ENCODE measurements at places on chromosomes 1 and 21.

- DNase-seq, result no peak
Measured at GRCh38 chr1:228493141-228494043, 6.2 kb downstream of the RNF187 start.

- DNase-seq, result no peak
Measured at GRCh38 chr21:32728456-32728839, 635 bp upstream of the SYNJ1 start.

DNA sequence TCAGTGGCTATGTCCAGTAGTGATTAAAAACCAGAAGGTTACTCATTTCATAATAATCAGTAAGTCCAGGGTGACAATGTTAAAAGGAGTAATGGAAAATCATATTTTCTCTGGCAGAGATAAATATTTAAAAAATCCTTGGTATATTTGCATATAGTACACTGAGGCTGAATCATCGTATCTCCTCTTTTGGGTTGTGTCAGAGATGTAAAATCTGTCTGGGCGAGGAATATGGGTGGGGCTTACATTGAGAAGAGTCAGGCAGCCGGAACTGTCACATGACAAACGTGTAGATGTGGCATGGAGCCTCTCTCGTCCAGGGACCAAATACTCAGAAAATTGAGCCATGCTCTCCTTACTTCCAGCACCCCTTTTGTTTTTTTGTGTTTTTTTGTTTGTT lies 120.9 kb downstream of the FMN2 start:
- DNase-seq, result no peak

DNA sequence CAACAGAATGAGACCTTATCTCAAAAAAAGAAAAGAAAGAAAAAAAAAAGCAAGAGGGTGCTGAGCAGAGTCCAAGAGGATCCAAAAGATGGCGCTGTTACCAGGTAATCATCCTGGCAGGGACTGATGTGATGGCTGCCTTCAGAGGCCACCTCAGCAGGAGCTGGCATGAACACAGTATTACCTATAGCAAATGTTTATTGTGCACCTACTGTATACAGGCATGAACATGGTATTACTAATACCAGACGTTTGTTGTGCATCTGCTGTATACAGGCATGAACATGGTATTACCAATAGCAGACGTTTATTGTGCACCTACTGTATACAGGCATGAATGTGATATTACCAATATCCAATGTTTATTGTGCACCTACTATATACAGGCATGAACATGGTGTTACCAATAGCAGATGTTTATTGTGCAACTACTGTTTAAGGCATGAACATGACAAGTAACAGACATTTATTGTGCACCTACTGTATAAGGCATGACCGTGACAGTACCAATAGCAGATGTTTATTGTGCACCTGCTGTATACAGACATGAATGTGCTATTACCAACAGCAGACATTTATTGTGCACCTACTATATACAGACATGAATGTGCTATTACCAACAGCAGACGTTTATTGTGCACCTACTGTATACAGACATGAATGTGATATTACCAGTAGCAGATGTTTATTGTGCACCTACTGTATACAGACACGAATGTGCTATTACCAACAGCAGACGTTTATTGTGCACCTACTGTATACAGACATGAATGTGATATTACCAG lies 115.1 kb upstream of the TMEM51 start:
- DNase-seq, result no peak

- DNase-seq, result no peak
Measured at GRCh38 chr1:94658221-94658620, 116.7 kb upstream of the F3 start.

GRCh38 chr1:232376632-232377493 lies 253.1 kb downstream of the SIPA1L2 start:
- no peak for DNase-seq

- DNase-seq, result no peak
Measured at GRCh38 chr1:21494196-21494595, 15.0 kb upstream of the ALPL start.

DNA sequence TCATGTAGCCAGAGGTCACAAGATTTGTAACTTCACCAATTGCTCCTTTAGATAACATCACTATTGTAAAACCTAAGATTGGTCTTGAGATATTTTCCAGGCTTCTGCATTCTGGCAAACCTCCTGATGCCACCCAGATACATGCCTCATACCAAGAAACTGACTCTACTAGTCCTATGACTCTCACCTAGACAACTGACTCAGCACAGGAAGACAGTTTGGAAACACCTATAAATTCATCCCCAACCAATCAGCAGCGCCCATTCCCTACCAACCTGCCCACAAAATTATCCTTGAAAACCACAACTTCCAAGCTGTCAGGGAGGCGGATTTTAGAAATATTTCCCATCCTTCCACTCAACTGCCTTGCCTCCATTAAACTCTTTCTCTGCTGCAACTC lies 2.6 kb downstream of the NME7 start:
- DNase-seq, result no peak

DNA sequence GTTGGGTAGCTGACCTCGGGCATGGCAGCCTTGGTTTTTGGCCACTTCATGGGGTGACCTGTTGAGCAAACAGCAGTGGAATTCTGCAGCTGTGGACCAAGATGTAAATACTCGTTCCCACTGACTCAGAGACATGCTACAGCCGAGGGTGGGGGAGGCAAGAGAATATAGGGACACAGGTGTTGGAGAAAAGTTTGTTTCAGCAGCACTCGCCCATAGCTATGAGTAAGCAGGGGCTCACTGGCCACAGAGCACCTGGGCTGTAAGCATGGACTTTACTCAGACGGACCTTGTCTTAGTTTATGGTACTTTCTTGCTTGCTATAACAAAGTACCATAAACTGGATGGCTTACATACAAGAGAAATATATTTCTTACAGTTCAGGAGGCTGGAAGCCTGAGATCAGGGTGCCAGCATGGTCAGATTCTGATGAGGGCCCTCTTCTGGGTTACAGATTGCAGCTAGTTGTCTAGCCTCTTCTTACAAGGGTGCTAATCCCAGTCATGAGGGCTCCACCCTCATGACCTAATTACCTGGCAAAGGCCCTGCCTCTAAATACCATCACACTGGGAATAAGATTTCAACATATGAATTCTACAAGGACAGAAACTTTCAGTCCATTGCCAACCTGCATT lies 437.2 kb upstream of the DAB1 start:
- DNase-seq, result no peak

GRCh38 chr21:34511181-34511580 lies 829 bp downstream of the KCNE1 start:
- DNase-seq, result no peak

DNA sequence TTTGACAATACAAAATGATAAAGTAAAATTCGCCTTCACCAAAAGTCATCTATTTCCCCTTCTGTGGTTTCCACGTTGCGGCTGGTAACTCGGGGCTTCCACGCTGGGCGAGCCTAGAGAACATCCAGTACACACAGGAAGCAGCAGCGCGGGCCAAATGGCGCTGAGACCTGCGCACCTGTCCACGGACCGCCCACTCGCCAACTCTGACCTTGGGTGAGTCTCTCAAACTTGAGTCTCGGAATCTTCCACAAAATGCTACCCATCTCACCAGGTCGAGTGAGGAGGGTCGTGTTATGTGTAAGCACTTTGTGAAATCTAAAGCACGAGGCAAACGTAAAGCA lies 820 bp upstream of the TTF2 start:
- peak; percentile 25 for DNase-seq

DNA sequence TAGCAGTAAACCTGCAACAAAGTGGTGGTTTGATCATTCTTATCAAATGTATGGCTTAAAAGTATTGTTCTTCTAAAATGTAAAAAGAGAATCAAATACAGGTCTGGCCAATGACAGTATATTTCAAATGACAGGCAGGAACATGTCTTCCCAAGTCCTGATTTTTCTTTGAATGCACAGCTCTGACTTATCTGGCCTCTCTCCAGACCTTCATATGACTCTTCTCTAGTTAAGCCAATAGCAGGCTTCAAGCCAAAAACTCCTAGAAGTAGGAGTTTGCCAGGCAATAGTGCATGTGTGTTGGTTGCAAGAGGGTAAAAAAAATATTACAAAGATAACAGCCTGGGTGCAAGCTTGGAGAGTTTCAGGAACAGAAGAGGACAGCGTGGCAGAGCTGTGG lies 345.5 kb downstream of the SMYD3 start:
- no peak for DNase-seq

GRCh38 chr1:18893120-18893519 lies 9.2 kb downstream of the ALDH4A1 start:
- no peak for DNase-seq

DNA sequence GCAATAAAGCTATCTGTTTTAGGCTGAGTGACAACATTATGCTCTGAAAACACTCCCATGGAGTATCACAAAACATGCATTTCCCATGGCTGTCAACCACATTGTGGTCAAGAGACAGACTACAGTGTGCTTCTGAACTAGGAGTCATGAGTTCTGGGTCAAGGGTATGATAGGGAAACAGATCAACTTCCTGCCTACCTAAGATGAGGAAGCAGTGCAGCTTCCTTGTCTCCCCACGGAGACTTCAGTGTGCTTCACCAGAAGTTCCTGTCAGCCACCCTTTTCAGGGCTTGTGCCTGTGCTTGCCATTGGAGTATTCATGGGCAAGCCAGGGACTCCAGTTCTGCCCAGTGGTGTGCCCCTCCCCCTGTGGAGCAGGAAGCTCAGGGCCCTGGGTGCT lies 19.9 kb downstream of the LCE3E start:
- DNase-seq, result no peak

GRCh38 chr1:169676001-169676400 lies 35.4 kb downstream of the SELL start:
- no peak for DNase-seq

GRCh38 chr21:28402616-28402989 lies 590.1 kb downstream of the LTN1 start:
- no peak for DNase-seq

Data from Ammon's horn (tissue), 1 donor.